ENCODE measurements at places on chromosomes 1 and 21.
A peak's percentile ranks its signal among the peaks of the same experiment; 100 is the strongest.

GRCh38 chr1:190353538-190354101 is 124.0 kb downstream of the BRINP3 start:
- DNase-seq, result no peak

GRCh38 chr21:41964171-41964570 is 10.4 kb upstream of the C2CD2 start:
- no peak for DNase-seq

- no peak for DNase-seq
Observed at GRCh38 chr1:116663821-116664220, 3.7 kb downstream of the IGSF3 start.

GRCh38 chr1:84174051-84174556 is 30.0 kb downstream of the PRKACB start:
- no peak for DNase-seq

- DNase-seq, result peak; percentile 69
Observed at GRCh38 chr21:42524341-42525028, 10.8 kb downstream of the SLC37A1 start.

GRCh38 chr1:156738916-156739315 is 2.0 kb downstream of the MRPL24 start:
- no peak for DNase-seq

DNA sequence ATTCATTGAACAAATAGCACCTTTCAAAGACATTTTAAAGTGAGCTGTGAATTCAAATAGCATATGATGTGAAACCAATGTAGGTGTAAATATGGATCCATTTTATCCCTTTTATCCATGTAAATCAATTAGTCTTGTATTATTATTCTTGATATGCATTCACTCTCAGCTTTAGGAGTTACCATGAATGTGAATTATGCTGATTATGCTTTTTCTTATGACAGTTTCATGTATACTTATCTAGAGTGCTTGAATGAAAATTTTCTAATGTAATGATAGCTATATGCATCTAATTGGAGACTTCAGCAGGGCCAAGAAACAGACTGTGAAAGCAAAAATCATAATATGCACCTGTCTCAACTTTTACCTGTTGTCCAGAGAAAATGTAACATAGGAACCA is 226.6 kb upstream of the ST6GALNAC5 start:
- DNase-seq, result no peak

DNA sequence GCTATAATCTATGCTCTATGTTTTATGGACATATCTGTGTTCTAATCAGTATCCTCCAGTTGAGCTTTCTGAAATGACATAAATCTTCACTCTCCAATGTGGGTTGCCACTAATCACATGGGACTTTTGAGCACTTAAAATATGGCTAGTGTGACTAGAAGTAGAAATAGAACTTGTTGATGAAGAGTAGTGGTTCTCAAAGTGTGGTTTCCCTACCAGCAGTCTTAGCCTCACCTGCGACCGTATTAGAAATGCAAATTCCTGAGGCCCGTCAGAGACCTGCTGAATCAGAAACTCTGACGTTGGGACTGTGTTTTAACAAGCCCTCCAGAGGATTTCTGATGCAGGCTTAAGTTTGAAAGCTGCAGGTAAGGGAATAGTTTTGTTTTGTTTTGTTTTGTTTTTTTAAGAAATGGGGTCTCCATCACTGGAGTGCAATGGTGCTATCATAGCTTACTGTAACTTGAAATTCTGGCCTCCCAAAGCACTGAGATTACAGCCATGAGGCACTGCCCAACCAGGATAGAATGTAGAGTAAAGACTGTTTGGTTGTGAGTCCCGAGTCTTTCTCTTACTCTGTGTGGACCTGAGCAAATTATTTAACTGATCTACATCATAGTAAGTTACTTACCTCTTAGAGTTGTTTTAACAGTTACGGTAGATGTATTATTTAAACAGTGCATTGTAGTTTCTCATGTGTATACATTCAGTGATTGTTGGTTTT is 21.7 kb downstream of the GLRX2 start:
- no peak for DNase-seq

DNA sequence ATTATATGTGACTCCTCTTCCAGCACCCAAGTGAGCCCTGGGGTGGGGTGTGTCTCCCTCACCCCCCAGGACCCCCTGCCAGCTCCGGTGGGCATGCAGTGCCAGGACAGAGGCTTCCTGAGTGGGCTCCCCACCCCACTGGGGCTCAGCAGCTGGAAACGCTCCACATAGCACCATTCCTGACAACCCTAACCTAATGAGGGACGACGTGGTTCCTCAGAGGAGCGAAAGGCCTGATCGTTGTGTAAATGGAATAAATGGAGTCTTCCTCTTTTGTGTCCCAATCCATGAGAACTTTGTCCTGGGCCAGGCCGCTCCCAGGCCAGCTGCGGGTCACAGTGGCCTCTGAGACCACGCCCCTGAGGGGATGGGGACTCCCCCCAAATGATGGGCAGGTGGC is 1.8 kb upstream of the TSPEAR start:
- peak; percentile 32 for DNase-seq

DNA sequence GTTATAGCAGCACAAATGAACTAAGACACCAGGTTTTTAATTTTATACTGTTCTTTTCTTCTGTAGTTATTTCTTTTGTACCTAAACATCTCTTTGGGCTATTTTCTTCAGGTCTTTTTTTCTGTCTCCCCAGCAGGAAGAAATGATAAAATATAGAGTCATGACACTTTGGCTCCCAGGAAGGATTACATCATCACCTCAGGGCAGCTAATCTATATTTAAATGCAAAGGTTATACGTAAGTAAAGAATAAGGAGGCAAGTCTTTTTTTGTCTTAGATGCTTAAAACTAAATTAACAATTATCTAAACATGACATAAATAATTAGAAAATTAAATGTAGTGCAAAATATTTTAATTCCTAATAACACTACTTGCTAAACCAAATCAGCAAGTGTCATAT is 57.0 kb downstream of the WARS2 start:
- DNase-seq, result no peak

GRCh38 chr1:158283965-158284364 is 5.8 kb upstream of the CD1C start:
- no peak for DNase-seq
